ENCODE measurements at places on chromosomes 7 and 10.

DNA sequence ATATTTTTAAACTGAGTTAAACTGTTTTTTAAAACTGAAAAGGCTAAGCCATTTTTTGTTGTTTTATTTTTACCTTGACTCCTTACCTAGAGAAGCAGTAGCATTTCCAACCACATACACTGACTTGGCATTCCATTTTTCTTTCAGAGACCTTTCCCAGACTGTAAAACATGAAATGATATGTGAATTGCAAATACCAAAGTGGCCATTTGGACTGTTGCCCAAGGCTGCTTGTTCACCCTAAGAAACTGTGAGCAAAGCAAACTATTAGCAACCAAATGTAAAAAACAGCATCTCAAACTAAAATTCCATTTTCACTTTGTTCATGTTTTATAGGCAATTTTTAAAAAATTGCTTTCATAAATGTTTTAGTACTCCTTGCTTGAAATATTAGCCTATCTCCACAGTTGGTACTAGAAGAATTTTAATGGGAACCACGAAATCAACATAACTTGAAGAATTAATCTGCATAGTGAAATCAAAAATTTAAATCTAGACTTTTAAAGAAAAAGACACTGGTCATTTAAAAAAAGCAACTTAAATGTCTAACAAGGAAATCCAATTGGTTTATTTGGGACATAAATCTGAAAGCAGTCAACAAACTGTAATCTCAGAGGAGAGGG, 10.8 kb downstream of the UROS start:
- DNase-seq, result no peak

DNA sequence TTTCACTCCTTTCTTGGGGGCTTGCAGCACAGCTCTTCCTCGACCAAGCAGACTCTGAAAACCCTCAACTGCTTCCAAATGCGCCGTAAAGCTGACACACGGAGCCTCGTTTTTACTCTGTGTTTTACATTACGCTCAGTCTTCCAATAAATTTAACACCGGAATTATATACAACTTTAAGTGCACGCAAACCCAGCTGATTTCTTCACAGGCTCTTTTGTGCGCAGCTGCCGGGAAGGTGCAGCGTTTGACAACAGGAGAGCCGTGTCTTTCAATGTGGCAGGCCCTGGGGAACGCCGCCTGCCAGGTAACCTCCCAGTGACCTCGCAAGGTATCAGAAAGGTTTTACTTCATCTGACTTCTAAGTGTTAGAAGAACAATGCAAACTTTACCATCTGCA, 35.0 kb downstream of the GFRA1 start:
- DNase-seq, result no peak

GRCh38 chr10:27368706-27369105, 128.1 kb upstream of the ACBD5 start:
- DNase-seq, result no peak

GRCh38 chr7:46178661-46179060, 257.6 kb upstream of the IGFBP3 start:
- DNase-seq, result no peak

- DNase-seq, result no peak
These were observed 30.8 kb upstream of the DRGX start for GRCh38 chr10:49426490-49427360.

- no peak for DNase-seq
These were observed 88.0 kb downstream of the KBTBD2 start for GRCh38 chr7:32803406-32804141.

GRCh38 chr10:102159051-102159597, 6.9 kb downstream of the NOLC1 start:
- no peak for DNase-seq

DNA sequence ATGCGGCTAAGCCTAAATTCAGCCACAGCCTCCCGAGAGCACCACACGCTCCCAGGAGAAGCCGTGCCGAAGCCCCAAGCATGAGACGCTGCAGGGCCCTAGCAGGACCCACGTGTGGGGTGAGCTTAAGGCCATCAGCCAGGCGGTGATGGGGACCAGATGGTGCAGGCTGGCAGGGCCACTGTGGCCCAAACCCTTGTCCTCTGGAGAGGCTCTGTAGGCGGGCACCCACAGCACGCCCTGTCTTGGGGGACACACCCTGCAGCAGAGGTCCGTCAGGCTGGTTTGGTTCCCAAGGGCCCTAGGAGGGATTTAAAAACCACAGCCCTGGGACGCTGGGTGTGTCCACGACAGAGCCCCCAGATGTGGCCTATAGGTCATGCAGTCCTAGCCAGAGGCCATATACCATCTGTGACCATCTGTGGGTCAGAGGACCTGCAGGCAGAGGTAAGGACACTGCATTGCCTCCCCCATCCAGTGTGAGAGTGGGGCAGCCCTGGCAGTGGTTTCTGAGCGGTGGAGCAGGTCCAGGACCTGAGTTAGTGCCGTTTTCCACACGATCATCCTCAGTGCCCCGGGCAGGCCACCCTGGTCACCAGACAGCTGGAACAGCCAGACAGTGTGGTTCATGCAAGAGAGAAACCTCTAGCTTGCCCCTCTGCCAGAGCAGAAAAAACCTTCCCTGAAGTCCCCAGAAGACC, 39.6 kb upstream of the INPP5A start:
- no peak for DNase-seq

DNA sequence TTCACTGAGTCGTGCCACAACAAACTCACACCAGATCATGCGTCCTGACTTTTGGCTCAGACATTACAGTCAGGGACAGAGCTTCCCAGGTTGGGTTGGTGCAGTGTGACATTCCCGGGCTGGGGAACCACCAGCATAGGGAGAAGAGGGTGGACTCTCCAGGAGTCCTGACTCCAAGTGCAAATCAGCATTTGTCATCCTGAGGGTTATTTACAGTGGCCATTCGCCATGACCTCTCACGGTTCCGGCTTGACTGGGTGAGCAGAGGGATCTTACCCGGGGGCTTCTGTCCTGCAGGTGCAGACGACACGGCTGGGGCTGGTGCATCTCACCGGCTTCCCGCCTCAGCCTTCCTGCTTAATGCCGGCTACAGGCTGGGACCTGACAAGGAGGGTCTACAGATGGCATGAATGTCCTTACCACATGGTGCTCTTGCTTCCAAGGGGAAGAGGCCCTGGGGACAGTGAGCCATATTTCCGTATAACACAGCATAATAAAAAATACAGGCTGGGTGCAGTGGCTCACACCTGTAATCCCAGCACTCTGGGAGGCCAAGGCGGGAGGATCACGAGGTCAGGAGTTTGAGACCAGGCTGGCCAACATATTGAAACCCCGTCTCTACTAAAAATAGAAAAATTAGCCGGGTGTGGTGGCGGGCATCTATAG, 12.5 kb upstream of the INTS1 start:
- no peak for DNase-seq

GRCh38 chr10:58240531-58240930, 27.2 kb downstream of the IPMK start:
- no peak for DNase-seq

GRCh38 chr10:123848564-123849457, 42.8 kb downstream of the CPXM2 start:
- DNase-seq, result no peak

DNA sequence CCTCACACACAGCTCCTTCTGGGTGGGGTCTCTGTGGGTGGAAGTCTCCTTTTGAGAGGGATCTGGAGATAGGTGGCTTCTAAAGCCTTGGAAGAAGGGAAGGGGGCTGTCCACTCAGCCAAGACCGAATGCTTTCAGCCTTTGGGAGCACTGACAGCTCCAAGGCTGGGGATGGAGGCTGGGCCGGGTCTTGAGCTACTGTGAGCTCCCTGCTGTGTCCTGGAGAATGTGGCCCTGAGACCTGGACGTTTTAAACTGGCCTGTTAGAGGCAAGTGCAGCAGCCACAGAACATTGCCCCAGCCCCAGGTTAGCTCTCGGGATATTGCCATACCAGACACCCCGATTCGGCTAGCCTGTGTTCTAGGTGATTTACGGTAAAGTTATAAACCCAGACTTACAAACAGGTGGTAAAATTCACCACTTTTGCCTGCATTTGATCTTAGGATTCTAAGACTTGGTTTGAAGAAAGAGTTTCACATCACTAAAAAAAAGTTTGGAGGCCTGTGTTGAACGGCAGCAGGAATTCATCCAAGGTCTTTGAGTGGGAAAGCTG, 548.5 kb upstream of the FOXK1 start:
- DNase-seq, result no peak

GRCh38 chr7:31253532-31253931, 87.0 kb downstream of the NEUROD6 start:
- no peak for DNase-seq

DNA sequence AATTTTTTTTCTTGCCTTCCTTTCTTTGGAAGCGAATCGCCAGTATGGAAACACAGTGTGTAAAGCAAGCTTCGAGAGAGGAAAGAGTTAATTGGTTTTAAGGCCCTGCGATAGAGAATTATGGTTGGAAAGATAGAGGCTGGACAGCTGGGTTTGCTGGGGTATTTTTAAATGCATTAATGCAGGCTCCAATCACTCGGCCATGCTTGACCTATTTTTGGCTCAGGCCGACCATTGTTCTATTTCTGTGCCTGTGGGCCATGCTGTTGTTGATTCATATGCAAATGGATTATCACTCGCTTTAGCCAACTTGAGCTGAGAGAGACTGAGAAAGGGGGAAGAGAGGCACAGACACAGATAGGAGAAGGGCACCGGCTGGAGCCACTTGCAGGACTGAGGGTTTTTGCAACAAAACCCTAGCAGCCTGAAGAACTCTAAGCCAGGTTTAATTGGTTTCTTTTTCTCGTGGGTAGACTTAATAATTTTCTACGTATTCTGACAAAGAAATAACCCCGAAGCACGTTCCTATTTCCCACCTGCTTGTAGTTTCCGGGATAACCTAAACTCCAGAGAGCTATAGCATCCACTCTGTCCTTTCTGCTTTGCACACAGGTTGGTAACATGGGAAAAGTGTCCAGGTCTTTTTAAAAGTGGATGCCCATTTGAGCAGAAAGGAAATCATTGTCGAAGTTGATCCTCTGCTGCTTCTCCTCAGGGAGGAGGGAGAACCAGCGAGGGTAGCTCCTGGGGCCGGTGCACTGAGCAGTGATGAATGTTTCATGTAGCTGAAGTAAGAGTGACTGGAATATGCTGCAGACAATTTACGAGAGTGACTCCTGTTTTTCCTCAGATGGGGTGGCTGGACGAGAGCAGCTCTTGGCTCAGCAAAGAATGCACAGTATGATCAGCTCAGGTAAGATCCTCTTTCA, at the start of gene HDAC9:
Gene HDAC9 (plus strand): TSS at position 338 of the 929 bp plus-strand sequence. CDS start 554 bp downstream, at position 892.
- DNase-seq, result peak; percentile 17

Data from activated CD4-positive, alpha-beta T cell treated with anti-CD3 and anti-CD28 coated beads, Interleukin-2, Interleukin-6, amounts not matched to agents 100 ng/mL and 50 ng/mL, durations not matched to agents 16 hours and 8 hours (primary cell).